ENCODE measurements at places on chromosomes 16 and 17.

DNA sequence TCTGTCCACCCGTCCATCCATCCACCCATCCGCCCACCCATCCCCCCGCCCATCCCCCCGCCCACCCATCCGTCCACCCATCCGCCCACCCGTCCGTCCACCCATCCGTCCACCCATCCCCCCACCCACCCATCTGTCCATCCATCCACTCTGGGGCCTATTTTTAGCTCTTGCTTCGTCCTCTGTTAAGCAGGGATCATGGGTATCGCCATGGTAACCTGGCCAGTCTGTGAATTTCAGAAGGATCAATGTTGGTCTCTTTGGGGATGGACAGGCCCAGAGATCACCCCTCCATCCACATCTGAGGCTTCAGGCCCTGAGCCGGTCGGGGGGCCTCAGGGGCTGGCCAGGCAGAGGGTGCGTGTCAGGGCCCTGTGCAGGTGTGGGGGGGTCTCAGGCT, 15.2 kb upstream of the DPEP1 start:
- no peak for DNase-seq

DNA sequence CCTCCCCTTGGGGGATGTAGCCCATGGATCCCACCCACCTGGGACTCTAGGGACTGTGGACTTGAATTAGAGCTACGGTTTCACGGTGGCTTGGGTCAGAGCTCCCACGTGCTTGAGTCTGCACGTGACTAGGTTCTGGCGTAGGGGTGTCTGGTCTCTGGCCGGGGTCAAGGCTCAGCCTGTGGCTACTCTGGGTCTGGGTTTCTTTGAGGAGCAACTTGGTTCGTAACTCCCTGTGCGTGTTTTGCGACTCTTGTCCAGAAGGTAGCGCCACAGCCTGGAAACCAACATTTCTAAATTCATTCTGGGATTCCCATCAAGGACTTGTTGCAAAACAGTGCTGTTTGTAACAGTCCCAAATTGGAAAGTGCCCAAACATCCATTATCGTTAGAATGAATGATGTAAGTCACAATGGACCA, 470 bp upstream of the GGT6 start:
- DNase-seq = no peak

- peak; percentile 73 for DNase-seq
Observed at GRCh38 chr17:44522883-44523671, 19.9 kb upstream of the GPATCH8 start.

- DNase-seq = no peak
Observed at GRCh38 chr16:51559901-51560300, 408.8 kb upstream of the SALL1 start.

DNA sequence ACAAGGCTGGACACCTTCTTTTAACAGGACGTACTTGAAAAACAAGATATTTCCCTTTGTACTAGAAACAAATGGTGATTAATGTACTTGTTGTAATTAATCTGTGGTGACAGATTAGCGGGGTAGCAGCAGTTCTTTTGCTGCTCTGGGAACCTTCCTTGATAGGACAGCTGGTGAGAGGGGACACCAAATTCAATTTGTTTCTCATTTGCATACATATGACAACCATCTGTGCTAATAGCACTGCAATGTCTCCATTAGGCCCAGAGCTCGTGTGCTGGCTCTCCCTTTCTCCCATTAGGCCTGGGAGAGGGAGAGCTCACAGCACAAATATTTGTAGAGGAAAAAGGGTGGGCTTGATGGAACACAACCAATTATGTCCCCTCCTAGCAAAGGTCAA, 221.0 kb upstream of the HS3ST3A1 start:
- DNase-seq = no peak

- no peak for DNase-seq
Observed at GRCh38 chr17:69728816-69729215, 314.3 kb downstream of the MAP2K6 start.
